ENCODE measurements at places on chromosomes 2 and 18.

DNA sequence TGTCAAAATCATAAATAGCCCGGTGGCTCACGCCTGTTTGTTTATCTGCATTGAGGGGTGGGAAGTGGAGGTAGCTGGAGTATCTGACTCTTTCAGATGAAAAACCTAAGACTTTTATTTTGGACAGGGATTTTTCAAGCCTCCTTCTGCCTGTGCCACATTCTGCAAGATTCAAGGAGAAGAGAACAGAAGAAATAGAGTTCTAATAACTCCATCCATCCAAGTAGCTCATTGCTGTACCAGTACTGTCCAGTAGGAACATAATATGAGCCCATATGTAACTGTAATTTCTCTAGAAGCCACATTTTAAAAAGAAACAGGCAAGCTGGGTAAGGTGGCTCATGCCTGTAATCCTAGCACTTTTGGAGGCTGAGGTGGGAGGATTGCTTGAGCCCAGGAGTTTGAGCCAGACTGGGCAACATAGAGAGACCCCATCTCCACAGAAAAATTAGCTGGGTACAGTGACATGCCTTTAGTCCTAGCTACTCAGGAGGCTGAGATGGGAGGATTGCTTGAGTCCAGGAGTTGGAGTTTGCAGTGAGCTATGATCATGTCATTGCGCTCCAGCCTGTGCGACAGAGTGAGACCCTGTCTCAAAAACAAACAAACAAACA, 35.4 kb upstream of the NT5DC4 start:
- no peak for DNase-seq

GRCh38 chr2:26620031-26620605, 21.0 kb downstream of the CIB4 start:
- DNase-seq = no peak

- no peak for DNase-seq
Observed at GRCh38 chr2:232014681-232015080, 53.2 kb downstream of the DIS3L2 start.

DNA sequence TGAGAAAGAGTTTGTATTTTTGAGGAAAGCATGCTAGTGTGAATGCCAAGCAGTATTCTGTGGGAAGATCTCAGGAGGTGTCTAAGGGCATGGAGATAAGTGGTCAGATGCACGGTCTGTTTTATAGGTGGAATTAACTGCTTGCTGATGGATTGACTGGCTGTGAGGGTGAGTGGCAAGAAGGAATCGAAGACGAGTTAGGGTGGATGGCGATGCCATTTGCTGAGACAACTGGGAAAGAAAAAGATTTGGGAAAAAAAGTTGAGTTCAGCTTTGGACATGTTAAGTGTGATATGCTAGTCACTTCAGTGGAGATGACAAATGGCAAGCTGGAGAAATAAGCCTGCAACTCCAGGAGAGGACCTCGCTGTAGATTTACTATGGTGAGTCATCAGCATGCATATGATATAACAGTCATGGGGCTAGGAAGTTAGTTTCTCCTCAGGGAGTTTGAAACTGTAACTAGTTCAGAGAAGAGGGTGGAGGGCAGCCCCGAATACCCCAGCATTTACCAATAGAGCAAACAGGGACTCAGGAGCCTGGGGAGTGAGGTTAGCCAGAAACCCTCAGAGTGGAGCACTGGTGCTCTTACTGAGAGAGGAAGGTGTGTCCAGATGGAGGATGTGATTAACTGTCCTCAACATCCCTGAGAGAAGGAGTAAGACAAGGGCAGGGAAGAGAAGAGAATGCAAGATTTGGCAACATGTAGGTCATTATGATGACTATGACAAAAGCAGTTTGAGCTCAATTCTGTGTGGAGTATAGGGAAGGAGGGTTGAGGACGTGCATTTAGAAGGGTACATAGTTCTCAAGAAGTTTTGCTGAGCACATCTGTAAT, 2.0 kb upstream of the HK2 start:
- DNase-seq = no peak

- no peak for DNase-seq
Observed at GRCh38 chr2:143937723-143938350, 582.1 kb downstream of the ZEB2 start.

- no peak for DNase-seq
Observed at GRCh38 chr2:226559536-226559935, 240.1 kb downstream of the IRS1 start.

DNA sequence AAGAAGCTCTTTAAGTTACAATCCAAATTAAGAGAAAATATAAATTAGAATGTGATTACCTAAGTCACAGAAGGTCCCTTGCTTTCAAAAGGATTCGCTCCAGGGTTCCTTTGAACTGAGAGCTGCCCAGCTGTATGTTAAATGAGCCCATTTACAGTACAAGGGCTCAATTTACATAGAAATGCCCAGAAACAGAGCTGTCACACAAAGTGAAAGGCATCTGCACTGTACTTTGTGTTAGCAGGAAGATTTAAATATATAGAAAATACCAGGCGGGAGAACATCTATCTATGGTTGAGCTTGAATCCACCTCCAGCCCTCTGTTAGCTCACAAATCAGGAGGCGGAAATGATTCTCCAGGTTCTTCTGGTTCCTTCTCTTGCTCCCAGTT, 272.9 kb downstream of the PAX3 start:
- DNase-seq = no peak

- no peak for DNase-seq
Observed at GRCh38 chr2:29249666-29250253, 134.5 kb downstream of the CLIP4 start.

GRCh38 chr2:71933467-71934319, 214.0 kb downstream of the CYP26B1 start:
- DNase-seq = no peak

GRCh38 chr2:205768815-205769494, 86.7 kb downstream of the NRP2 start:
- DNase-seq = no peak

GRCh38 chr2:54634564-54635511, 88.6 kb upstream of the EML6 start:
- no peak for DNase-seq

DNA sequence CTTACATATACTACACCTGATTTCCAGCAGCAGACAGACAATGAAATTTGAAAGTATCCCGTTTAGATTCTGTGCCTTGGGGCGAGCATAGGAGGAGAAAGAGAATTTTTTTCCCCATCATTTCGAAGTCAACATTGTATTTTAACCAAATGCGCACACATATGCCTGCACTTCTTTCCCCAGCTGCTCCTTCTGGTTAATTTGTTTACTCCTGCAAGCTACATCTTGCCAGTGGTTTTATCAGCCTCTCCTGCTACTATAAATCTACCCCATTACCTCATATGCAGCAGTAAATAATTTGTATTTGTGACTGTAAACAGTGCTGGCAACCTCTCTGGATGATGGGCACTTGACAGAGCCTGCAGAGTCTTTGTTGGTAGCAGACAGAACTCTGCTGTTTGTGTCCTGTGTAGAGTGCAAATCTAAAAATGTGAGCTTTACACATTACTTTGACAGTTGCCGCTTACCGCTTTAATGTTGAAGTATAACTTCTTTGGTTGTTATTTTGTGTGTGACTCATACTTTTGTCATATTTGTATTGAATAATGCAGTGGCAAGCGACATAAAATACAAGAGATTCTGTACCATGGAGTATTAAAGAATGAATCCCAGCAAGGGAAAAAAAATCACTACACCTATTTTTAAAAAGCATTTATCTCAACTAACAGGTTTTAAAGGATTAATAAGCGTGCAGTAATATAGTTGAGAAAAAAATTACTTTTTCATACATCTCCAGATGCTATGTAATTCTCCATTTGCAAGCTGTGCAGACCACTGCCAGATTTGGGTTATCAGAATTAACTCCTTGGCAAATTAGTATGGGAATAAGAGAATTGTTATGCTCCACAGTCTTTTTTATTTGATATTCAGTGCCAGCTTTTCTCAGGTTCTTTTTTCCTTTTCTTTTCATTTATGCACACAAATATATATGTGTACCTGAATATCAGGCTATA, 536.8 kb downstream of the XIRP2 start:
- no peak for DNase-seq

DNA sequence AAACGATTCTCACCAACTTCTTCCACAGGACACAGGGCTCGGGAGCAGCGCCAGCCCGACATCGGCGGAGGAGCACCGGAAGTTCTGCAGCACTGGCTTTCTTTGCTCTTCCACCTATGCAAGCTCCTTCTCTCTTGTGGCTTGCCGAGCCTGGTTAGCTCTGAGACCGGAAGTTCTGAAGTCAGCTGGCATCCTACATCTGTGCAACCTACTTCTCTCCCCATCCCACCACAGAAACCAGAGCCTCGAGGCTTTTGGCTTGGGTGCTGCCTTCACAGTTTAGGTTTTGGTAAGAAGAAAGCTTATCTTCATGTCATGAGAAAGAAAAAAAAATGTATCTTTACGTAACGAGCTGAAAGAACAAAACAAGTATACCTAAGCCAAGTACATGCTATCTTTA, 111.7 kb downstream of the ANKRD44 start:
- DNase-seq = peak; percentile 93

DNA sequence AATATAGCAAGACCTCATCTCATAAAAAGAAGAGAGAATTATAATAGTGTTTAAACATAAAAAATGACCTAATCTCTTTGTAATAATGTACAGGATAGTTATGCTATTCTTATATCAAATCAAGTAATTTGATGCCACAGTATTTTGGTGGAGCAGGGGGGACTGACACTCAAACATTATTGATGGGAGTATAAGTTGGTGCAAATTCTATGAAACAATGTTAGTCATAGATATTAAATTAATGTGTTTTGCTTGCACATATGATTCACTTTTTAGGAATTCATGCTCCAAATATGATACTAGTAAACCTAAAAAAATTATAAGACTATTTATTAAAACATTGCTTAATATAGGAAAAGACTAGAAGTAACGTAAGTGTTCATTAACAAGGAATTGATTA, 256.1 kb upstream of the SYT4 start:
- no peak for DNase-seq

- DNase-seq = no peak
Observed at GRCh38 chr18:8287196-8287885, 321.9 kb upstream of the RAB12 start.

DNA sequence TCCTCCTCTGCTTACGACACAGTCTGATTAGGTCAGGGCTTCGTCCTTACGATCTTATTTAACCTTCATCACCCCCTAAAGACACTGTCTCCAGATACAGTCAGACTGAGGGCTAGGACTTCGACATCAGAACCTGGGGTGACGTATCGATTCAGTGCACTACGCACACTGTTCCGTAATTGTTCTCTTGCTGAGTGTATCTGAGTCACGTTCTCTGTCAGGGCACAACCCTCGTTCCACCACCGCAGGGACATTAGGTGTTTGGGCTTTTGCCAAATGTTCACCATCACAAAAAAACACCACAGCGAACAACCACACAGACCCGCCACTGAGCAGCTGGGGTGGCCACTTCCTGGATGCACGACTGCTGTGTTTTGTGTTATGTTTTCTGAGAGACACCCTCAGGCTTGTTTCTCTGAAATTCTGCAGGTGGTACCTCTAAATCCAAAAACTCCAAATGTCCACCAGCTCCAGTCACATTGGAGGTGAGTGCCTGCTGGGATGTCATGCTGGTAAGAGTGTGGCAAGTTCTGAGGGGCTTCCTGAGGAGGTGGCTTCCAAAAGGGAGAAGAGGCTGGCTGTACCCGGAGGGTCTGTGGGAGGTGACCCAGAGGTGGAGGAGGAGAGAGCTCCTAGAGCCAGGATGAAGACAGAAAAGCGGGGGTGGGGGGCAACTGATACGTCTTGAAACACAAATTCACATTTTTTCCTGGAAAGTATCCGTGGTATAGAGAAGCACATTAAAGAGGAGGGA, 66.6 kb downstream of the ADNP2 start:
- peak; percentile 66 for DNase-seq
